GM23248 (cell line): ENCODE measurements at places on chromosomes 1 and 21.

DNA sequence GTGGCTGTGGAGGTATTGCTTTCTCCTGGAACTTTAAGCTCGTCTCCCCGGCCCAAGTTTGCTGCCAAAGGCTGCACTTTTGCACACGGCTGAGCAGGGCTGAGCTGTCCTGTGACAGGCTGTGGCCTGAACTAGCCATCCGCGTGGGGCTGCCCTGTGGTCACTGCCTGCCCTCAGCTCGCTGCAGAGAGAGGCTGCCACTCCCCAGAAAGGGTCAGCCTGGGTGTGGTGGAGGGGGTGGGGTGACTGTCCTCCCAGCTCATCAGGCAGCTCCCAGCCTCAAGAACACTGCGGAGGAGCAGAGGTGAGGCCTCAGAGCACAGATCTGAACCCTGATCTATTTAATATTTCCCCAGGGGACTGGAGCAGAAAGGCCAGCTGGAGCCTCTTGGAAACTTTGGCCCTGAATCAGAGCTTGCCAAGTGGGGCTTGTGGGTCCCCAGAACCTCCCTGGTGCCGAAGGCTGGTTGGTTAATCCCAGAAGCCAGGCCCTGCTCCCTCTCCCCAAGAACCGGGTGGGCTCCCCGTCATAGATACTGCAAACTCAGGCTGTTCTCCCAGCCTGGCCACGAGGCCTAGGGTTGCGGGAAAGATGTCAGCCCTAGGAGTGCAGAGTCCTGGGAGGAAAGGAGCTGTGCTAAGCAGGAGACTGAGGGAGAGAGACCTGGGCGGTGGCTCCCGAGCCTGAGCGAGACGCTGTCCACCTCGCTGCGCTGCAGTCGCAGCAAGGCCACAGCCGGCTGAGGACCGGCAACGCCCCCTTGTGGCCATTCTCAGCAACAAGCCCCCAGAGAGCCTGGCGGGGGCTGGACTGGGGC lies 125.1 kb upstream of the IPO9 start:
- peak; percentile 93 for DNase-seq

GRCh38 chr21:34730756-34731445 lies 62.1 kb downstream of the CLIC6 start:
- DNase-seq: no peak

DNA sequence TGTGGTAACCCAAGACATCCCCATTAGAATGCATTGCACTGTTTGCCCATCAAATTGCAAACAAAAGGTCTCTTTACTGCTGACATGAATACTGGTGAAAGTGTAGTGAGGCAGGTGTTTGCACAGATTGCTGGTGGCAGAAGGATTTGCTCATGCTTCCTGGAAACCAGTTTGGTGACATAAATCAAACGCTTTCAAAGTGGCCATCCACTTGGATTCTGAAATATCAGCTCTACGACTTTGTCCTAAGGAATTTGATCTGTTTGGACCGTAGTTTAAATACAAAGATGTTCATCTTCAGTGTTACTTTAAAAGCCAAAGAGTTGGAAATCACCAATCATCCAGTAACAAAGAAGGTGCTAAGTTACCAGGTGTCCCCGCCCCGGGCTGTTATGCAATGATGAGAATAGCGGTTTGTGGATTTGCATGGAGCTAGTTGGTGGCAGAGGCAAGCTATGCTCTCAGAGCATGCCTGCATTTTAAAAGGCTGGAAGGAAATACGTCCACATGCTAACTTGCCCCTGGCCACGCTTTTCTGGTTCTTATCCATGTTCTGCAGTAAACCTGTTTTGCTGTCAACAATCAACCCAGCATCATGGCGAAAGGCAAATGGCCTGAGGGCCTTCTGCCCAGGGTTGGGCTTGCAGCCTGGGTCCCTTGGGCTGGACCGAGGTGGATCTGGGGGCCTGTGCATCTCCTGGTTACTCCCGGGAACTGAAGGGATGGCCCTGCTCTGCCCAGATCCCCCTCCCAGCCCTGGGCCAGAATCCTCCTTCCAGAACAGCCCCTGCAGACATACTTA lies 49.2 kb downstream of the UMODL1 start:
- DNase-seq: no peak

GRCh38 chr1:232570007-232570406 lies 59.9 kb downstream of the SIPA1L2 start:
- no peak for DNase-seq

DNA sequence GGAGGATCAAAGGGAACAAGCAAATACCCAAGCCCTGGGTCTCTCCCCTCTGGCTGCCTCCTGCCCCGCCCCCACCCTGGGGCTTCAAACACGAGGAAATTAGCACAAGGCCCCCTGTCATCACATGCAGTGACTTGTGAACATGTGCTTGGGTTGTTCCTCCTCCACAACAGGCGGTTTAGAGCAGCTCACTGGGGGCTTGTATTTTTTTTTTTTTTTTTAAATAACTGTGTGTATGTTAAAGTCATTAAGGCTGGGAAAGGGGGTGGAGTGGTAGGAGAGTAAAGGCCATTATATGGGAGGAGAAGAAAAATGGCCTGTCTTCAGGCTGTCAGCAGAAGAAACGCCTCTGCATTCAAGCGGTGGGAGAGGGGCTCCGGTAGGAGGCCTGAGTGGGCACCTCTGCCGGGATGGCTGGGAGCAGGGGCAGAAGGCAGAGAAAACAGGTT lies 64.2 kb downstream of the PLXNA2 start:
- DNase-seq: no peak

GRCh38 chr1:35642471-35642955 lies 1.2 kb upstream of the PSMB2 start:
- peak; percentile 16 for DNase-seq

GRCh38 chr1:156214024-156214748 lies 1.4 kb downstream of the PMF1 start:
- peak; percentile 59 for DNase-seq

- DNase-seq: peak; percentile 58
These were observed 156.1 kb downstream of the KIF26B start for GRCh38 chr1:245310571-245311531.

DNA sequence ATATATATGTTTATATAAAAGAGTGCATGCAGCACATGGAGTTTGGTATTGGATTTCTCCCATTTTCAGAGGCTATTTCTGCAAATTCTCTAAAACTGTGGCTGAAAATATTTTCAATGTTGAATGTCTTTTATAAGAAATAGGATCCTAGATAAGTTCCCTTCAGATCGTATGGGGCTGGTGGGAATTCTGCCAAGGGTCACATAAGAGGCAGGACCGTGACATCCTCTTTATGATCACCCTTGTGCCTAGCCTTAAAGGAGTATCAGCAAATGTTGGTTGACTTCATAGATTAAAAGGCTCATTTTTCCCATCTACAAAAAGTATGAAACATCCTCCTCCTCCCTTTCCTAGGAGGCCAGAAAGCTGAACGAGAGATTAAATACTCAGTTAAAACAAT lies 1.3 kb upstream of the IFNAR2 start:
- DNase-seq: no peak

GRCh38 chr1:4830707-4831106 lies 176.3 kb downstream of the AJAP1 start:
- DNase-seq: no peak

GRCh38 chr1:212670301-212670700 lies 29.3 kb downstream of the BATF3 start:
- no peak for DNase-seq

- DNase-seq: no peak
These were observed 68.6 kb downstream of the MDM4 start for GRCh38 chr1:204584699-204585372.

GRCh38 chr1:229620876-229621275 lies 5.0 kb downstream of the TAF5L start:
- peak; percentile 96 for DNase-seq

GRCh38 chr1:16438924-16439323 lies 1.6 kb upstream of the NECAP2 start:
- DNase-seq: peak; percentile 13
